ENCODE measurements at places on chromosomes 12 and 14.

GRCh38 chr14:26966908-26967307, 369.1 kb upstream of the NOVA1 start:
- H3K36me3 ChIP-seq, result no peaks in the 10 kb centered on the region
- DNase-seq, result no peak
- no peak overlapping the region for H3K27ac ChIP-seq
- no peak overlapping the region for H3K4me3 ChIP-seq

- H3K27ac ChIP-seq, result no peak overlapping the region
- H3K27me3 ChIP-seq, result no peaks in the 10 kb centered on the region
- H3K4me3 ChIP-seq, result no peak overlapping the region
- no peaks in the 10 kb centered on the region for H3K36me3 ChIP-seq
- DNase-seq, result no peak
Observed at GRCh38 chr12:11716794-11717518, 67.5 kb downstream of the ETV6 start.

DNA sequence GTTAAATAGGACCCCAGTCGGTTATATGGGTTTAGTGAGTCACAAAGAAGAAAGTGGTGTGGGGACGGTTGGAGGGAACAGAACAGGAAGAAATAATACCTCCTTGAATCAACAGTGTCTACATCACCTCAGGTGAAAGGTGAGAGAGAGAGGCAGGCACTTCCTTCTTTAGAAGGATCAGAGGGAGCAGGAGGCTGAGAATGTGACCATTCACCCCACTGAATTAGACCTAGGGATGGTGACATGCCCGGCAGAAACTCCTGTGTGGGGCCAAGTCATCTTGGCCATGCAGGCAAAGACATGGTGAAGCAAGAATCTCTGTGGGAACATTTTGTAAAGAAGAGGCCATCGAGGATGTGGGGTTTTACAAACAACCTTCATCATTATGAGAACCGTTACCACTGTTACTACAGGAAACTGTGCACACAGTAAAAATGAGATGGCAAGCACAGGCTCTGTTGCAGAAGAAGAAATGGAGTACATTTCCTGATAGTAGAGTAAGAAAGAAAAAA, 1196.9 kb downstream of the VRK1 start:
- H3K4me3 ChIP-seq, result no peak overlapping the region
- no peak overlapping the region for H3K27ac ChIP-seq
- no peak for DNase-seq
- no peaks in the 10 kb centered on the region for H3K36me3 ChIP-seq
- H3K27me3 ChIP-seq, result no peaks in the 10 kb centered on the region

GRCh38 chr12:79933532-79934264, 1.2 kb downstream of the PPP1R12A start:
- peak overlapping the region; percentile 84 for H3K27ac ChIP-seq
- H3K4me1 ChIP-seq, result peaks cover 19% of the 10 kb centered on the region
- no peaks in the 10 kb centered on the region for H3K36me3 ChIP-seq

- H3K36me3 ChIP-seq, result peaks cover 26% of the 10 kb centered on the region
- H3K4me3 ChIP-seq, result no peak overlapping the region
- H3K27me3 ChIP-seq, result no peaks in the 10 kb centered on the region
Observed at GRCh38 chr12:15664491-15664890, 124.7 kb downstream of the EPS8 start.

GRCh38 chr12:107891967-107892366, 117.5 kb downstream of the ASCL4 start:
- no peaks in the 10 kb centered on the region for H3K27me3 ChIP-seq
- no peak overlapping the region for H3K27ac ChIP-seq
- no peak overlapping the region for H3K4me3 ChIP-seq
- no peak for DNase-seq
- no peaks in the 10 kb centered on the region for H3K4me1 ChIP-seq

DNA sequence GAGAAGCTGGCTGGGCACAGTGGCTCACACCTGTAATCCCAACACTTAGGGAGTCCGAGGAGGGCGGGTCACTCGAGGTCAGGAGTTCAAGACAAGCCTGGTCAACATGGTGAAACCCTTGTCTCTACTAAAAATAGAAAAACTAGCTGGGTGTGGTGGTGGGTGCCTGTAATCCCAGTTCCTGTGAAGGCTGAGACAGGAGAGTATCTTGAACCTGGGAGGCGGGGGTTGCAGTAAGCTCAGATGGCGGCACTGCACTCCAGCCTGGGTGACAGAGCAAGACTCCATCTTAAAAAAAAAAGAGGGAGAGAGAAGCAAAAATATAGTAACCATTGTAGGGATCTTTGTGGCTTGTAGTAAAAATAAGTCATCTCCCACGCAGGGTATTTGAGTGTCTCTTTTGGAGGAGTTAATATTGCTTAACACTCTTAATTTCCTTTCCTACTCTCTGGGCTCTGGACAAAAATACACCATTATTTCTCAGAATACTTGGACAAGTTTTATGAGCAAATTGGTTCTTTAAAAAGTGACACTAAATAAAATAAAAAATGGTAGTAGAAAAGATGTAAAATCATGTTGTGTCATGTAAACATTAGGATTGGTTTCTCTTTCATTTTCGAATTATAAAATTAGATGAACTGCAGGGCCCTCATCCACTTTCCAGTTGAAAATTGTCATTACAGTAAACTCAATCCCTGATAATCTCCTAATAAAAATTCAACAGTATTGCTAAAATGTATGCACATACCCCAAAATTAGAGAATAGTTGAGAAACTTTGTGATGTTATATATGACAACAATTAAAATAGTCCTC, 61.1 kb upstream of the C12orf71 start:
- no peaks in the 10 kb centered on the region for H3K4me1 ChIP-seq
- no peak overlapping the region for H3K4me3 ChIP-seq
- H3K27ac ChIP-seq, result no peak overlapping the region
- DNase-seq, result no peak
- H3K27me3 ChIP-seq, result no peaks in the 10 kb centered on the region

DNA sequence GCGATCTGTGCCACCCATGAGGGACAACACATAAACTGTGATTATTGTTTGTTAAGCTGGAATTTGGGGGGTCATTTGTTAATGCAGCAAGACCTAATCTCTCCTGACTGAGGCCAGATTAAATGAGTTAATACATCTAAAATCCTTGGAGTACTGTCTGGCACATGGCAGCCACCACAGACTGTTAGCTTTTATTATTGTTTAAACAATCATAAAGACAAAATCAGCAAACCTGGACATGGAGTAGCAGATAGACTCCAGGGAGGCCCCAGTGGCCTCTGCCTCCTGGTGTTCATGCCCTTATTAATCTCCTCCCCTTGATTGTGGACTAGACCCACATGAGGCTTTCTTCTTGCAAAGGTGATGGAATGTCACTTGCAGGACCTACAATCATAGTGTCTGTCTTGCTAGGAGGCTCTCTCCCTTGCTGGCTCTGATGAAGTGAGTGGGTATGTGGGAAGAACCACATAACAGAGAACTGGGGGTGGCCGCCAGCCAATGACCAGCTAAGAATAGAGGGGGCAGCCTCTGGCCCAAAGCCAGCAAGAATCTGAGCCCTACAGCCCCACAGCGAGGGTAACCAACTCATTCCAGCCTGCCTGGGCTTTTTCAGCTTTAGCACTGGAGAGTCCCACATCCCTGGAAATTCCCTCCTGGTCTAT, 142.0 kb downstream of the SCARB1 start:
- no peak overlapping the region for H3K4me3 ChIP-seq

DNA sequence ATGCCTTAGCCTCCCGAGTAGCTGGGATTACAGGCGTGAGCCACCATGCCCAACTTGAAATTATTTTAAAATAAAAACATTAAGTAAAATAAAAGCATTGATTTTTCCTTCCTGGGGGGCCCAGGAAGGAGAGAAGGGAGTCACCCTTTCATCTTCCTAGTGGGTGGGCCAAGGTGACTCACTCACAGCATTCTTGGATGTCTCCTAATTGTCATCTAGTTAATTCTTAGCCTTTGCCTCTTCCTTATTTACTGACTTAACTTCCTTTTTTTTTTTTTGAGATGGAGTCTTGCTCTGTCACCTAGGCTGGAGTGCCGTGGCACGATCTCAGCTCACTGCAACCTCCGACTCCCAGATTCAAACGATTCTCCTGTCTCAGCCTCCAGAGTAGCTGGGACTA, 29.2 kb downstream of the TMEM120B start:
- H3K27me3 ChIP-seq, result no peaks in the 10 kb centered on the region
- H3K4me1 ChIP-seq, result no peaks in the 10 kb centered on the region
- no peak overlapping the region for H3K4me3 ChIP-seq
- DNase-seq, result no peak

GRCh38 chr12:54975875-54976274, 8.7 kb downstream of the TESPA1 start:
- no peak overlapping the region for H3K27ac ChIP-seq
- no peak overlapping the region for H3K4me3 ChIP-seq
- H3K36me3 ChIP-seq, result no peaks in the 10 kb centered on the region
- no peak for DNase-seq

GRCh38 chr12:89461649-89462612, 62.7 kb downstream of the GALNT4 start:
- H3K4me1 ChIP-seq, result peaks cover 3% of the 10 kb centered on the region
- DNase-seq, result no peak
- peak overlapping the region; percentile 44 for H3K4me3 ChIP-seq
- peak overlapping the region; percentile 1 for H3K27ac ChIP-seq
- no peaks in the 10 kb centered on the region for H3K36me3 ChIP-seq

- no peaks in the 10 kb centered on the region for H3K36me3 ChIP-seq
- DNase-seq, result no peak
- no peaks in the 10 kb centered on the region for H3K4me1 ChIP-seq
- H3K27ac ChIP-seq, result no peak overlapping the region
- no peaks in the 10 kb centered on the region for H3K27me3 ChIP-seq
- no peak overlapping the region for H3K4me3 ChIP-seq
Observed at GRCh38 chr12:93288626-93289025, 89.1 kb upstream of the NUDT4 start.

GRCh38 chr14:76375947-76376404, at the start of gene ESRRB:
ESRRB (plus strand) TSS chr14:76376137; CDS start chr14:76376402, 265 bp downstream.
- no peak within 1 kb of the TSS for H3K27ac ChIP-seq
- peaks cover 4% of the 10 kb centered on the region for H3K4me1 ChIP-seq
- peak within 1 kb of the TSS; percentile 22 for H3K4me3 ChIP-seq

DNA sequence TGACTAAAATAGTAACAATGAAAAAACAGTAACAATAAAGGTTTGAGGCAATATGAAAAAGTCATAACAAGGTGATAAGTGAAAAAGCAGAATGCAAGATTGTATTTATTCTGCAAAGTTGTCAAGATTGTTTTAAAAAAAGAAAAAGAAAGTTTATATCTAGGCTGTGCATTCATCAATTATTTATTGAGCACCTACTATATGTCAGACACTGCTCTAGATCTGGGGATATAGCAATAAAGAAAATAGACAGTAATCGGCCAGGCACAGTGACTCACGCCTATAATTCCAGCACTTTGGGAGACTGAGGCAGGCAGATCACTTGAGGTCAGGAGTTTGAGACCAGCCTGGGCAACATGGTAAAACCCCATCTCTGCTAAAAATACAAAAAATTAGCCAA, 3.8 kb downstream of the PLA2G1B start:
- no peak for DNase-seq
- peaks cover 5% of the 10 kb centered on the region for H3K4me1 ChIP-seq
- no peak overlapping the region for H3K4me3 ChIP-seq
- H3K27ac ChIP-seq, result no peak overlapping the region
- no peaks in the 10 kb centered on the region for H3K36me3 ChIP-seq

DNA sequence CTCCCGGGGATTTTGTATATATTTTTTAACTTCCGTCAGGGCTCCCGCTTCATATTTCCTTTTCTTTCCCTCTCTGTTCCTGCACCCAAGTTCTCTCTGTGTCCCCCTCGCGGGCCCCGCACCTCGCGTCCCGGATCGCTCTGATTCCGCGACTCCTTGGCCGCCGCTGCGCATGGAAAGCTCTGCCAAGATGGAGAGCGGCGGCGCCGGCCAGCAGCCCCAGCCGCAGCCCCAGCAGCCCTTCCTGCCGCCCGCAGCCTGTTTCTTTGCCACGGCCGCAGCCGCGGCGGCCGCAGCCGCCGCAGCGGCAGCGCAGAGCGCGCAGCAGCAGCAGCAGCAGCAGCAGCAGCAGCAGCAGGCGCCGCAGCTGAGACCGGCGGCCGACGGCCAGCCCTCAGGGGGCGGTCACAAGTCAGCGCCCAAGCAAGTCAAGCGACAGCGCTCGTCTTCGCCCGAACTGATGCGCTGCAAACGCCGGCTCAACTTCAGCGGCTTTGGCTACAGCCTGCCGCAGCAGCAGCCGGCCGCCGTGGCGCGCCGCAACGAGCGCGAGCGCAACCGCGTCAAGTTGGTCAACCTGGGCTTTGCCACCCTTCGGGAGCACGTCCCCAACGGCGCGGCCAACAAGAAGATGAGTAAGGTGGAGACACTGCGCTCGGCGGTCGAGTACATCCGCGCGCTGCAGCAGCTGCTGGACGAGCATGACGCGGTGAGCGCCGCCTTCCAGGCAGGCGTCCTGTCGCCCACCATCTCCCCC, 777 bp downstream of the ASCL1 start:
- H3K4me1 ChIP-seq, result no peaks in the 10 kb centered on the region
- peaks cover 75% of the 10 kb centered on the region for H3K27me3 ChIP-seq
- H3K36me3 ChIP-seq, result no peaks in the 10 kb centered on the region
- no peak overlapping the region for H3K4me3 ChIP-seq

DNA sequence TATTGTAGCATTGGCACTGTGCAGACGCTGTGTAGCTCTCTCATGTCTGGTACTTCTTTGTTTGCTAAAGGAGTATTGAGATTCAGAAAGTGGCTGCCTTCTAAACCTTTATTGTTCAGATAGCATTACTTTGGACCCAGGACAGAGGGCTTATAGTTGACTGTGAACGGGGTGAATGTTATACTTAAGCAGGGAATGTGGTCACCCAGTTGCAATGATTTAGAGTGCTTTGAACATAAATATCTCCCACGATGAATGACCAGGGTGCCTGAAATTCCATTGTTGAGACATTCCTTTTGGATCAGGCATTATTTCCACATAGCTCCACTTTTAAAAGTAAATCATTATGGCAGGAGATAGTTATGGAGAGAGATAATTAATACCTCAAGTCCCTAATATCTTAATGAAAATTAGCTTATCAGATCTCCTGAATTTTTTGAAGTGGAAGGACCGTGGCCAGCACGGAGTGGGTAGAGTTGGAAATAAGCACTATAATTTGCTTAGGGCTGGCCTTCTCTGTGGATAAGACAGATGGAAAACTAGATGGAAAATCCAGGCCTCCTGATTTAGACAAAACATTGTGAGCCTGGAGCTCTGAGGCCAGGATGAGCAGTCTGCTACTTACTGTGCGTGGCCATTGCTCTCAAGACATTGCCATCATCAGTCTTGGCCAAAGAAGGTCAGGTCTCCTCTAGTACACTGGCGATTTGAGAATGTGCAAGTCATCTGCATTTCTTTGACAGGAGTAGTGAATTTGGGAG, 114.5 kb downstream of the ETV6 start:
- peak overlapping the region; percentile 43 for H3K27ac ChIP-seq
- H3K4me3 ChIP-seq, result no peak overlapping the region
- H3K4me1 ChIP-seq, result peaks cover 25% of the 10 kb centered on the region
- H3K27me3 ChIP-seq, result no peaks in the 10 kb centered on the region
